ENCODE measurements at places on chromosomes 7 and 10.

- peak; percentile 75 for DNase-seq
Observed at GRCh38 chr10:69801094-69801433, 642 bp upstream of the COL13A1 start.

DNA sequence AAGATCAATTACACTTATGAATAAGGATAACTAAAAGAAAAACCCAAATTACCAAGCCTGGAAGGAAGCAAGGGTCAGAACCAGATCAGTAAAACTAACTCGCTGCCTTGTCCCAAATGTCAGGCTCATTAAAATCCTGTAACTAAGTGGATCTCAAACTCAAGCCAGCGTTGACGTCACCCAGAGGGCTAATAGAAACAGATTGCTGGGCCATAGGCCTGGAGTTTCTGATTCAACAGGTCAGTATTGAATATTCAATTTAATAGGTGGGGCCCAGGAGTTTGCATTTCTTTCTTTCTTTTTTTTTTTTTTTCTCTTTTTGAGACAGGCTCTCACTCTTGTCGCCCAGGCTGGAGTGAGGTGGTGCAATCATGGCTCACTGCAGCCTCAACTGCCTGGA, 397.0 kb downstream of the CALN1 start:
- no peak for DNase-seq

DNA sequence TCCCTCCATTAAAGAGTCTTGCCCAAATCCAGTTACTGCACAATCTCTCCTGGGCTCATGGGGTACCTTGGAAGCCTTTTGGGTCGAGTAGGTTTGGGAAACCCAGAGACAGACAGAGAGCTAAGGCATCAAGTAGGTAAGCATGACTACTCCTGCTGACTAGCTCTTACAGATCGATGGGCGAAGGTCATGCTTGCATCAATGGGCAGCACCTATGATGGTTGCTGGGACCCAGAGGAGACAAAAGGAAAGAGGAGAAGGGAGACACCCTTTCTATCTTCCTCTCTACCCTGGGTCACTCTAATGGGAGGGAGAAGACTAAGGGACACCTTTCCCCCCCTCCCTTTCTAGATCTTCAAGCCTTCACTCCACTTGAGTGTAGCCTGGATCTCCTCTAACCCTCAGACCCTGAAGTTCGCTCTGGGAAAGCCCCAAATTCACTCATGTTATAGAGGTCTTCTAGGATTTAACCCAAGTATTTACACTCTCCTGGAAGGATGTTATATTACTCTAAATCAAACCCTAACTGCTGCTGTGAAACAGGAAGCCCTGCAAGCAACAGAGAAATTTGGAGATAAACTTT, 31.6 kb upstream of the ZNF746 start:
- no peak for DNase-seq

DNA sequence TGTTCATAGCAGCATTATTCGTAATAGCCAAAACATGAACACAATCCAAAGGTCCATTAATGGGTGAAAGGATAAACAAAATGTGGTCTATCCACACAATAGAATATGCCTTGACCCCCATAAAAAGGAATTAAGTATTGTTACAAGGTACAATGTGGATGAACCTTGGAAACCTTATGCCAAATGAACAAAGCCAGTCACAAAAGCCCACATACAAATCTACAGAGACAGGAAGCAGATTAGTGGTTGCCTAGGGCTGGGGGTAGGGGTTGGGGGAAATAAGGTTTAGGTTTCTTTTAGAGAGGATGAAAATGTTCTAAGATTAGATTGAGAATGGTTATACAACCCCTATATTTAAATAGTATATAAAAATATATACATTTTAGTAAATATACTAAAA, 34.8 kb downstream of the PIP4K2A start:
- DNase-seq, result no peak

- DNase-seq, result no peak
Observed at GRCh38 chr7:80401708-80402107, 110.2 kb downstream of the GNAT3 start.

GRCh38 chr10:89073719-89074118, 83.1 kb downstream of the FAS start:
- no peak for DNase-seq

DNA sequence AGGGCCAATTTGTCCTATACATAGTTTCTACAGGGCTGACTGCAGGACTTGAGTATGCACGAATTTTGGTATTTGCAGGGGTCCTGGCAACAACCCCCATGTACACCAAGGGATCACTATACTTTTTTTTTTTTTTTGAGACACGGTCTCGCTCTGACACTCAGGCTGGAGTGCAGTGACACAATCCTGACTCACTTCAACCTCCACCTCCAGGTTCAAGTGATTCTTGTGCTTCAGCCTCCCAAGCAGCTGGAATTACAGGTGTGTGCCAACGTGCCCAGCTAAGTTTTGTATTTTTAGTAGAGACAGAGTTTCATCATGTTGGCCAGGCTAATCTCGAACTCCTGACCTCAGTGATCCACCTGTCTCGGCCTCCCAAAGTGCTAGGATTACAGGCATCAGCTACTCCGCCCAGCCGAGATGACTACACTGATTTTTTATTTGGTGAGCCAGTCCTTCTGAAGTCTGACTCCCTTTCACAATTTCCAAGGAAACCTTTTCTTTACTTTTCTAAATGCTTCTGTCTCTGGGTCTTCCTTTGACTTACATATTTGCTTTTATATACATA, 19.8 kb downstream of the CFAP70 start:
- no peak for DNase-seq

GRCh38 chr7:126529833-126530232, 722.9 kb downstream of the GRM8 start:
- DNase-seq, result no peak

- DNase-seq, result no peak
Observed at GRCh38 chr7:132825932-132826835, 249.9 kb upstream of the PLXNA4 start.

GRCh38 chr10:59143544-59143943, 32.9 kb upstream of the PHYHIPL start:
- no peak for DNase-seq

- DNase-seq, result no peak
Observed at GRCh38 chr7:80232979-80233724, 98.5 kb downstream of the GNAI1 start.

GRCh38 chr7:14598978-14599377, 303.6 kb downstream of the DGKB start:
- no peak for DNase-seq

GRCh38 chr7:98594787-98595186, 22.3 kb upstream of the NPTX2 start:
- no peak for DNase-seq

DNA sequence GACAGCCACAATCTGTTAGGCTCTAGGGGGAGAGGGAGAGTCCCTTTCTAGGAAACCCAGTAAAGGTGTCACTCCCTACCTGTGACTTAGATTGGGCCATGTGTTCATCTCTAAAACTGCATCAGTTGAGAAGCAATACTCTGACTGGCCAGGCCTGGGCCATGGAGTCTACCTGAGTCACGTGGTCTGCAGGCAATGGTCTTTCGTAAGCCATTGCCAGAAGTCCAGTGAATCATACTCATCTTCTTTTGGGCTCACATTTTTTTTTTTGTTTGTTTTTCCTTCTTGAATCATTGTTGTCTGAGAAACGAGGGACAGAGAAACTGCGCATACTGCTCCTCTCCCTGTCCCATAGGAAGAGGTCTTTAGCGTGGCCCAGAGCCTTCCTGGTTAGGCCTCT, 215.6 kb downstream of the CCSER2 start:
- DNase-seq, result no peak

DNA sequence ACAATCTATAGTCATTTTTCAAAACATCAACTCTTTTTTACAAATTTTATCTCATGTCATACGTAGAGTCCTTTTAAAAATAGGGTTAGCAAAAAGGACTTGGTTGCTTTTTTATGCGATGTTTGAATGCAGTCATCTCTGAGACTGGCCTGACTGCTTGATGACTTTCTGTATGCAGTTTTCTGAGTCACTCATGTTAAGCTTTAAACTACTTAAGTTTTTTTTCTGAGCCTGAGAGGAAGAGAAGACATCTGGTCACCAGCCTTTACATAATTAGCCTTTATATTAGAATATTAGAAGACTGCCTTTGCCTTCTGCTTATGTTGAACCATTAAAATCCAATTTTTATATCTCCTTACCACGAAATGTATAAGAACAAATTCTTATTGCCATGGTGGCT, 834.4 kb upstream of the MBL2 start:
- no peak for DNase-seq

DNA sequence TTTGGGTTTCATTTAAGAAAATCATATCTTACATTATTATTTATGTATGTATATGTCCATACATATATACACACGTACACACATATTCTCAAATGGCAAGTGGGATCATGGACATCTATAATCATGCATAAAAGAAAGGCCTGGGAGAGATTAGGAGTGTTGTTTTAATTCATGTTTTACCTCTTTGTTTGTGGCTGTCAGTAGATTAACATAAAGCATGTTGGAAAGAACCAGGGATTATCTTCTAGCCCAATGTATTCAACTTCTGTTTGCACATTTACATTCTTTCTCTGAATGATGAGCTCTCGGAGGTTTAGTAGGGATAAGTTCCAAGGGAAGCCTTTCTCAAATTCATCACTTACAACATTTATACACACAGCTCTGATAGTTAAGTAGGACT, 191.4 kb downstream of the NSUN6 start:
- no peak for DNase-seq

GRCh38 chr7:36971515-36972139, 247.3 kb upstream of the AOAH start:
- no peak for DNase-seq

DNA sequence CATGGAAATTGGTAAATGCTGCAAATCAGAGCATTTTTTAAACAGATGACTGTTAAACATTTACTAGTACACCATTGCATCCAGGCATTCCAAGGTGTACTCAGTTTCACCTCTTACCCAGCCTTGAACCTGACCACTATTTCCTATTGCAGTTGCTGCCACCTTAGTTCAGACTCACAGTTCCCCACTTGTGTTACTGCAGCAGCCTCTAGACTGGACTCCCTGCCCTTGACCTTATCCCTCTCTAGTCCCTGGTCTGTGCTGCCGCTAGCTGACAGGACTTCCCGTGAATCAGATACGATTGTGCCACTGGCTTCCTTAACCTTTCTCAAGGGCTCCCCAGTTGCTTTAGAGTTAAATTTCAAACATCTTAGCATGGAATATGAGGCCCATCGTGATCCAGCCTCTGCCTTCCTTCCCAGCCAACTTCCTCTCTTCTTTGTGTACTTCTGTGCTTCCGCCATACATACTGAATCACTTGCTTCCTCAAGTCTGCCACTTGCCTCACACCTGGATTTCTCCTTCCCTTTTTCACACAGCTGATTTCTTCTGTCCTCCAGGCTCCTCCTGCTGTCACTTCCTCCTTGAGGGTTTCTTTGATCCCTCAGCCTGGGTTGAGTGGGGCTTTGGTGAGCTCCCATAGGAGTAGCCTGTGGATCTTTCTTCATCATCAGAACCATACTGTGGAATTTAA, 118.7 kb upstream of the GJD4 start:
- DNase-seq, result no peak

- DNase-seq, result no peak
Observed at GRCh38 chr7:133513608-133514007, 260.7 kb downstream of the EXOC4 start.

Data from AG08395 (cell line).